ENCODE measurements at places on chromosomes 7 and 10. TPM values are rescaled to one million over a fixed set of nuclear protein-coding genes. Genes with fewer than 3 reads are reported as not detected.

- no peak for DNase-seq
These were observed 789 bp downstream of the TCF7L2 start for GRCh38 chr10:112950714-112951358.

The ACHE gene
- total RNA-seq = 2.1 TPM

- peak; percentile 51 for DNase-seq
These were observed 54.9 kb downstream of the KCNMA1 start for GRCh38 chr10:77582710-77583115.

DNA sequence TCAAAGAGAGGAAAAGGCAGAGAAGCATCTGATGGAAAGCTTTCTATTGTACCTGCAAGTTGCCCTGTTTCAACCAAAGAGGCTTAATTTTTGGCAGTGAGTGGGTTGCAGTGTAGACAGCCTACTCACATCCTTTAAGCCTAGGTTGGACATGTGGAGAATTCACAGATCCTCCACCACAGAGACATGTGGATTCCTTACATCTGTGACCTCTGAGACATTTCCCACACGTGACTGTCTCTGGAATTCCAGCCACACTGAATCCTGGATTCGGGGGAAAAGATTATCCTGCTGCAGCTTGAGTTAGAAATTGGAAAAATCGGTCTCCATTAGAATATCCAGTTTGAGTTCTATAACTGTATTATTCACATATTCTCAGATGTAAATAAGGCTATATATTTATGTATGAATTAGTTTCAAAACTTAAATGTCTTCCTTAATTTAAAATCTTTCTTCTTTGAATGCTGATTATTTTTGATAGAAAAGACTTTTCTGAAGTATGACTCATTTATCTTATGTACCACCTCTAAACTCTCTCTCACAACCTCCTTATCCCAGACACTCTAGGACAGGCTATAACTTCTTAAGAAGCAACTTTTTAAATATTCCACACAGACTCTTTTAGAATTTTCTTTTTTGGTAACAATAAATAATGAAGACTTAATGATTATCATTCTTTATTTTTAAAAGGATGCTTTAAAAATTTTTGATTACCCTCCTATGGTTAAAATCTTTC lies 123.3 kb downstream of the TWIST1 start:
- no peak for DNase-seq

DNA sequence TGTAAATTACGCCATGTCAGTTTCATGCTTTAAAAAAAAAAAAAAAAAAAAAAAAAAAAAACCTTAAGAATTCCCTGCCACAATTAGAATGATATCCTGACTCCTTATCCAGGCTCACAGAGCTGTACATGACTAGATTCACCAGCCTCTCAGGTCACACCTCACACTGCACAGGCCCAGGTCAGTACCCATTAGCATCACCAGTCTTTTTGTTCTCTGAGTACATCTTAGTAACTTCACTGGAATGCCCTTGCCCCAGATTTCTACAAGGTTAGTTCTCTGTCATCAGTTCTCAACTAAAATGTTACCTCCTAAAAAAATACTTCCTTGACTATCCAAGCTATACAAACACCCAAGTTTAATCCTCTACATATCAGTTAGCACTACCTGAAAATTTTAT lies 211.0 kb downstream of the LRRN3 start:
- no peak for DNase-seq

The LRRD1 gene
- total RNA-seq = 0.43 TPM

DNA sequence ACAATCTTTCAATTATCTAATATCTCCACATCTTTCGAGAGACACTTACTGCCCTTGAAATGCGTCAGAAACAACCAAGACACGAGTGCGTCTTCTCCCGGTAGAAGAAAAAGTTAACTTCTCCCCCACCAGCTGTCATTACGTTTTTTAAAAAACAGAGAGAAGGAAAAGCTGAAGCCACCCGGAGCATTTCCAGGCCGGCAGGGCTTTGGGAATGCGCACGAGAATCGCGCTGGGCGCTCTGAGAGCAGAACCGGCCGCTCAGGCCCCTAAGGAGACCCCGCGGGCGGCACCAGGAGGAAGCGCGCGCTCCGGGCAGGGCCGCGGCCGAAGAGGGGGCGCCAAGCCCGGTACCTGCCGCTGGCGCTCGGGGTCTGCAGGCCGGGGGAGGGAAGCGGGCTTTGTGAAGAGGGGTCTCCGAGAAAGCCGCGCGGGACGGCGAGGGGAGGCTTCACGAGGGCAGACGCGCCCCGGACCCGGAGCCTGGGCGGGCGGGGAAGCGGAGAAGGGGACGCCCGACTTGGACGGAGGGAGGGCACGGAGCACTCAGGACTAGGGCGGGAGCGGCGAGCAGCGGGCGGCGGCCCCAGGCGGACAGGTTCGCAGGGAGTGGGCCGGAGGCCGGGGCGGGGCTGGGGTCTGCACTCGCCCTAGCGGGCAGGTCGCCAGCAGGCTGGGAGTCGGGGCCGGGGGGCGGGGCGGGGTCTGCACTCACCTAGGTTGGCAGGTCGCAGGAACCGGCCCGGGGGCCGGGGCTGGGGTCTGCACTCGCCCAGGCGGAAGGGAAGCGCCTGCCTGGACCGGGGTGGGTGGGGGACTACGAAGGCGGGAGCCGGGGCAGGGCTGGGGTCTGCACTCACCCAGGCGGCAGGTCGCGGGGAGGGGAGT lies 932 bp downstream of the ESYT2 start:
- peak; percentile 78 for DNase-seq

- DNase-seq = no peak
These were observed 460.6 kb downstream of the DNAJB6 start for GRCh38 chr7:157797361-157797760.

The MGAM2 gene
- 0.08 TPM for total RNA-seq

DNA sequence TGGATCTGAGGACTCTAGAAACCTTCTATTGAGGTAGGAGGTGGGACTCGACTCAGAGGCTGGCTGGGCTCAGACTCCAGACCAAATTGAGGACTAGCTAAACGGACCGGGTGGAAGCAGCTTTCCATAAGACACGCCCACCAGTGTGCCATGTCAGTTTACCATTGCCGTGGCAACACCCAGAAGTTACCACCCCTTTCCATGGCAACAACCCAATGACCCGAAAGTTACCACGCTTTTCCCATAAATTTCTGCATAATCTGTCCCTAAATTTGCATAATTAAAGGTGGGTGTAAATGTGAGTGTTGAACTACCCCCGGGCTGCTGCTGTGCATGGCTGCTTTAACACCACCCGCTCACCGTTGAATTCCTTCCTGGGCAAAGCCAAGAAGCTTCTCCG lies 58.9 kb downstream of the MICALL2 start:
- no peak for DNase-seq

DNA sequence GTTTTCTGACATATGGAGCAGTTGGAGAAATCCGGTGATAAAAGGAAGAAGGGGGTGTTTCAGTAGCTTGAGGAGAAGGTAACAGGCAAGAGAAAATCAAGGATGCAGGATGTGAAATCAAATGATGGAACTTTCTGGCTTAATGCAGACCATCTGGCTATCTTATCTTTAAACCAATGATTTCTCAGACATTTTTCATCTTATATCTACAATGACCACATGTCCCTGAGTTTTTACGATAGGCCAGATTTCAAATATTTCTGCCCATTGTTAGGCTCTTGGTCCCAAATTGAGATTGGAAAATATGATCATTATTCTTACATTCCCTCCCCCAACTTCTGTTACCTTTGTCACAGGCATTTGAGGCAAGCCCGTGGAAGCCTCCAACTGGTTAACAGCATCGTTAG lies 486.8 kb downstream of the SUGCT start:
- no peak for DNase-seq

The PPP1R17 gene
- not detected for total RNA-seq

DNA sequence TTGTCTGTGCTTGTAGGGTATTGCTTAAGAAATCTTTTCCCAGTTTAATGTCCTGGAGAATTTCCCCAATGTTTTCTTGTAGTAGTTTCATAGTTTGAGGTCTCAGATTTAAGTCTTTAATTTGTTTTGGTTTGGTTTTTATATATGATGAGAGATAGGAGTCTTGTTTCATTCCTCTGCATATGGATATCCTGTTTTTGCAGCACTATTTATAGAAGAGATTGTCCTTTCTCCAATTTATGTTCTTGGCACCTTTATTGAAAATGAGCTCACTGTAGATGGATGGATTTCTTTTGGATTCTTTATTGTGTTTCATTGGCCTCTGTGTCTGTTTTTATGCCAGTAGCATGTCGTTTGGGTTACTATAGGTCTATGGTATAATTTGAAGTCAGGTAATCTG lies 20.2 kb downstream of the ADIRF start:
- no peak for DNase-seq

DNA sequence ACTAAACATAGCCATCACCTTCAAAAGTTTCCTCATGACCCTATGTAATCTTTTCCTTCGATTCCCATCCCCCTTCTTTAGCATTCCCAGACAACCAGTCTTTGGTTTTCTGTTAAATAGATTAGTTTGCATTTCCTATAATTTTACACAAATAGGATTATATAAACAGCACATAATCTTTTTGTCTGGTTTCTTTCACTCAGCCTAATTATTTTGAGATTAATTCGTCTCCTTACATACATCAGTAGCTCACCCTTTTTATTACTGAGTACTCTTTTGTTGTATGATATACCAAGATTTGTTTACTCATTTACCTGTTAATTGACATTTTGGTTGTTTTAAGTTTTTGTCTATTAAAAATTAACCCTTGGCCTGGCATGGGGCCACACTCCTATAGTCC lies 354.7 kb upstream of the CHRM2 start:
- DNase-seq = no peak

The CELF2 gene
- total RNA-seq = 67.5 TPM

DNA sequence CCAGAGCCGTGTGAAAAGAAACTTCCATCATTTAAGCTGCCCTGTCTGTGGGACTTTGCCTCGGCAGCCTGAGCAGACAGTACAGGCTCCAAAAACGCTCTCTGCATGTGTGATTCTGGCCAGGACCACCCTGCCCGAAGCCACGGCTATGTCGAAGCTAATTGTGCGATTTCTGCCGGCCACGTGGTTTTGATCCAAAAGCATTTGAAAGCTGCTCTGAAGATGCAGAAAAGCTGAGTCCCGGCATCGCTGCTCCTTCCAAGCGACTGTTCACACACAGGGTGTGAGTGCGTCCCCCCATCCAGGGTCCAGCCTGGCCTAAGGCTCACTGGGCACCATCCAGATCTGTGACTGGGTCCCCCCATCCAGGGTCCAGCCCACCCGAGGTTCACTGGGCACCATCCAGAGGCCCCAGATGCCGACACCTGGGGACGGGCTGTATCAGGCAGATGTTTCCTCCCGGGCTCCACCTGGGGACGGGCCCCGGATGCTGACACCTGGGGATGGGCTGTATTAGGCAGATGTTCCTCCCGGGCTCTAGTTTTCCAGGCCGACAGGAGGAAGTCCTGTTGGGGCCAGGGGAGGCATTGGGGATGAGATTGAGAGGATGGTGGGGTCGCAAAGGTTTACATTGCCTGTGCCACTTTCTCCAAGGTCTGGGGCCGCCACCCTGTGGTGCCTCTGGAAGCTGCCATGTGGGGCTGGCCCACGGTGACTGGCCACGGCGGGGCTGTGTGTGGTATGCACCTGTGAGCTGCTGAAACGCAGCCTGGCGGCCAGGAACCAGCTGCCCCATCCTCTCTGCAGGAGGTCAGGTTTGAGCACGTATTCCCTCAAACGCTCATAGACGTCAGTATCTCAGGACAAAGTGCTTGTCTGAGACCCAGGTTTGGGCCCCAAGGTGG lies 527.4 kb downstream of the DNAJB6 start:
- no peak for DNase-seq

DNA sequence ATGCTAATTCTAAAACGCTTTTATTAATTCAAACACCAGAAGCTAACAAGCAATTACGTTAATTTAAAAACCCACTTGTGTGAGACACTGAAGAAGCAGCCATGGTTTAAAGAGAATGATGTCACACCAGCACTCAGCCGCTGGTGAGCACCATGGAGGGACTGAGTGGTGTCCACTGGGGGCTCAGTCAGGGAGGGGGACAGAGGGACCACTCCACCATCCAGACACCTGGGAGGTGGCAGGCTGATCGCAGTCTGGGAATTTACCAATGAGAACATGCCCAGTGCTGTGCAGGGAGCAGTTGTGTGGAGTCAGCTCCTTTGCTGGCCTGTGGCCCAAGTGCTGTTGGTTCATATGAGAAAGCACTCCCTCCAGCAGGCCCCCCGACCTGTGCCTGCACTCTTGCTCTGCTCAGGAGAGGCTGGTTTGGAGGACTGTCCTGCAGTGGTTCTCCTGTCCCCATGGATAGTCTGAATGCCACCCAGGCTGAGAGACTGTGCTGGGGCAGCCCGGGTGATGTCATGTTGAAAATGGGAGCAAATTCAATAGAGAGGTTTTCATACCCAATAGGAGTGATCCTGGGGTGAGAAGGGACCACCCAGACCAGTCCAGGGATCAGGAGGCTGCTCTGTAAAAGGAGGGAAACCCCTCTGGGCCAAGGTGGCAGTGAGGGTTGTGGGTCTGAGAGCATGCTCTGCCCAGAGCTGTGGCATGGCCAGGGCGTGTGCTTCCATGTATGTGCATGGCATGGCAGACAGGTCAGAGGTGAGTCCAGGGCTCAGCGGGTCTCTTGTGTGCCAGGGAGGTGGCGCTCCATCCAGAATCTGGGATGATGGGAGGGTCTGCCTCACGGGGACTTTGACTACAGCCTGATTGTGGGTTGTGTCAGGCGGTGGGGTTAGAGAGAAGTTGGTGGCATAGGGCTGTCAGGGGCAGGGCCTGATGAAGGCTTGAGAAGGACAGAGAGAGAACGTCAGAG lies 12.7 kb downstream of the ADCY1 start:
- DNase-seq = no peak

The WDR86 gene
- total RNA-seq = not detected

All from cardiac septum (tissue), 1 donor.